ENCODE measurements at places on chromosomes 6 and 20.
A peak's percentile ranks its signal among the peaks of the same experiment; 100 is the strongest.

DNA sequence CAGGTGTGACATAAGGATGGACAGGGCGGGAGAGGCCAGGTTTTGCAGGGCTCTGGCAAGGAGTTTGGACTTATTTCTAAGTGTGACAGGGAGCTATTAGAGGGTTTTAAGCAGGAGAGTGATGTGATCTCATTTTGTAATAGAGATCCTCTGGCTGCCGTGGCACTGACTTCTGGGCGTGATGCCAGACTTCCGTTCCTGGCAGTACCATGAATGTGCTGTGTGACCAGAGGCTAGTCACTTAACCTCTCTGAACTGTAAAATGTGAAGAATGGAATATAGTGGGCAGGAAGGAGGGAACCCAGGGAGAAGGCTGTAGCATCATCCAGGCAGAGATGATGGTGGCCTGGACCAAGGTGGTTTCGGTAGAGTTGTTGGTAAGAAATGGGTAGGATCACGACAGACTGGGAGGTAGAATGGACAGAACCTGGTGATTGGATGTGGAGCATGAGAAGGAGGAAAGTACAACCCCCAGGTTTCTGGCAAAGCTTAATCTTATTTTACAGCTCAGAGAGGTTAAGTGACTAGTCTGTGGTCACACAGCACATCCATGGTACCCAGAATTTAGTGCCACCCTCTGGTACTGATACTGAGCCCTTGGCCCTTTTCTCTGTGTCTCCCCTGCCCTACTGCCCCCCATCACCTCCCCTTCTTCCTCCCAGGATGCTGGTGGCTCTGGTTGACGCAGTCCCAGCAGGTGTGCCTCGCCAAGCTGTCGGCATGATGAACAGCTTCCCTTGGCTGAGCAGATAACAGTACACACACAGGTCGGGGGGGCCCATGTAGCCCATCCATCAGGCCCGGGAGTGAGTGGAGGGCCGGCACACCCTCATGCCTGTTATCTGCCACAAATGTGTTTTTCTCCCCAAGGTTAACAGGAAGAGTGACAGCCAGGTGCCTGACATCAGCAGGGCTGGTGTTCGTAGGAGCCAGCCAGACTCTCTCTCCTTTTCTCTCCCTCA is 52.9 kb upstream of the CTNNBL1 start:
- peak; percentile 2 for DNase-seq

- no peak for DNase-seq
Measured at GRCh38 chr6:147826698-147827097, 318.2 kb downstream of the SAMD5 start.

GRCh38 chr6:71012866-71013469 is 56.1 kb upstream of the B3GAT2 start:
- DNase-seq: peak; percentile 40

GRCh38 chr6:38479331-38479730 is 160.4 kb downstream of the BTBD9 start:
- no peak for DNase-seq

- peak; percentile 29 for DNase-seq
Measured at GRCh38 chr6:54910431-54910884, 63.9 kb downstream of the FAM83B start.

DNA sequence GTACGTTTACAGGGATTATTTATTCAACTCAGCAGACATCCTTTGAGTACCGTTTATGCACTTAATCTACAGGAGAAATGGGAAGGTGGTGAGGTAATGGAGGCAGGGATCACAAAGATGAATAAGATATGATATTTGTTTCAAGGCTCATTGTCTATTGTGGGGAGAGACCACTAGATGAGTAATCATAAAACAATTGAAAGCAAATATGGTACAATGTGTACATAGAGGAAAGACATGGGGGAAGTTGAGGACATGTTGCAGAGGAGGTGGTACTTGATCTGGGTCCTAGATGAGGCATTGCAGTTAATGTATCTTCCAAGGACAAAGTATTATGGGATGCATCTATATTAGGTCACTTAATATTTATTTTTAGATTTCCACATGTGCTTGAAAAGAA is 13.7 kb upstream of the CDC5L start:
- peak; percentile 1 for DNase-seq

DNA sequence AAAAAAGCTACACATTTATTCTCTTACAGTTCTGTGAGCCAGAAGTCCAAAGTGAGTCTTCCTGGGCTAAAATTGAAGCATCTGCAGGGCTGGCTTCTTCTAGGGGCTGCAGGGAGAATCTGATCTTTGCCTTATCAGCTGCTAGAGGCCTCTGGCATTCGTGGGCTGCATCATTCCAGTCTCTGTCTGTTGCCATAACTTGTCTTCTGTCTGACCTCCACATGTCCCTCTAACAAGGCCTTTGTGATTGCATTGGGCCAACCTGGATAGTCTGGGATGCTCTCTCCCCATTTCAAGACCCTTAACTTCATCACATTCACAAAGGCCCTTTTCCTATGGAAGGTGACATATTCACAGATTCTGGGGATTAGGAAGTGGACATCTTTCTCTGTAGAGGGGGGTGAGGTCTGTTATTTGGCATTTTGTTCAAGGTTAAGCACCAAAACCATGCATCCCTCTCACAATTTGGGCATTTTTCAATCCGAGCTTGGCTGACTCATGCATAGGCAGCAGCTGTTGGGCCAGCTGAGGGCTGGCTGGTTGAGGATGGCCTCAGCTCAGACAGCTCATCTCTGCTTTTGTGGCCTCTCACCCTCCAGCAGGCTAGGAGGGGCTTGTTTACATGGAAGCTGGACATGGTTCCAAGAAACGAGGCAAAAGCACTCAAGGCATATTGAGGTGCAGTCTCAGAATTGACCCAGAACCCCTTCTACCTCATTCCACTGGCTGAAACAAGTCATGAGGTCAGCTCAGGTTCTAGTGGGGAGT is 116.1 kb upstream of the NXT1 start:
- DNase-seq: no peak

DNA sequence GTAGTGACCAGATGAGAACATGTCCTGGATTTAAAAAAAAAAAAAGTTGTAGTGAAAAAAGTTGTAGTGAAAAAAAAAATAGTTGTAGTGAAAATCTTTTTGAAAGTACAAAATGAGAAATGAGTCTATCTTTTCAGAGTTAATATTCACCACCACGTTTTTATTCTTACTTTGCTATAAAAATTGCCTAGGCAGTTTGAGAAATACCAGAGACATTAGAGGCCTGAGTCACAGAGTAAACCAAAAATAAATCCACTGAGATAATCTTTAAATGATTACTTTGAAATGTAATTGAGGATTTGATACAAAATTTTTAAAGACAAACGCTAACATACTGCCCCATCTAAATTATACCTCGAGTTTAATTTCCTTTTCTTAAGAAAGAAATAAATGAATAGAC is 101.2 kb upstream of the TIAM2 start:
- peak; percentile 56 for DNase-seq

GRCh38 chr20:51593584-51593983 is 51.1 kb upstream of the NFATC2 start:
- DNase-seq: no peak

- no peak for DNase-seq
Measured at GRCh38 chr6:112560651-112561050, 213.5 kb downstream of the RFPL4B start.

DNA sequence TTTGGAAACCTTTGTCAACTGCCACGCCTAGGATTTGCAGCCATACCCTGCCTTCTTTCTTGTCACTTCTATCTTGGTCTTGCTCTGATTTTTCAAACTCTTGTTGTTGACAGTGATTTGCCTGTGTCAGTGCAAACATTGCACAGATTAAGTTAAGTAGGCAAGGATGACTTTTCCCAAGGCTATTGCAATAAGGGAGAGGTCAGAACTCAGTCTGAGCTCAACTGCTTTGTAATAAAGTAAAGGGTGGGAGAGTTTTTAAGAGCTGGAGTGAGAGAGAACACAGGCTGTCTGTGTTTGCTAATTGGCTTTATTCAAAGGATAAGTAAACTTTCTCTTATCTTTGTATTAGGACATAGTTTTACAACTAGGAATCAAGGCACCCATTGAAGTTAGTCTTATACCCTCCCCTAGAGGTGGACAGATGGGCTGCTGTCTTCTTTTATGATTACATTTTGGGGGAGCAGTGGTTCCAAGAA is 448.6 kb downstream of the PHF3 start:
- DNase-seq: no peak

GRCh38 chr6:13412639-13413465 is 74.5 kb downstream of the GFOD1 start:
- no peak for DNase-seq

DNA sequence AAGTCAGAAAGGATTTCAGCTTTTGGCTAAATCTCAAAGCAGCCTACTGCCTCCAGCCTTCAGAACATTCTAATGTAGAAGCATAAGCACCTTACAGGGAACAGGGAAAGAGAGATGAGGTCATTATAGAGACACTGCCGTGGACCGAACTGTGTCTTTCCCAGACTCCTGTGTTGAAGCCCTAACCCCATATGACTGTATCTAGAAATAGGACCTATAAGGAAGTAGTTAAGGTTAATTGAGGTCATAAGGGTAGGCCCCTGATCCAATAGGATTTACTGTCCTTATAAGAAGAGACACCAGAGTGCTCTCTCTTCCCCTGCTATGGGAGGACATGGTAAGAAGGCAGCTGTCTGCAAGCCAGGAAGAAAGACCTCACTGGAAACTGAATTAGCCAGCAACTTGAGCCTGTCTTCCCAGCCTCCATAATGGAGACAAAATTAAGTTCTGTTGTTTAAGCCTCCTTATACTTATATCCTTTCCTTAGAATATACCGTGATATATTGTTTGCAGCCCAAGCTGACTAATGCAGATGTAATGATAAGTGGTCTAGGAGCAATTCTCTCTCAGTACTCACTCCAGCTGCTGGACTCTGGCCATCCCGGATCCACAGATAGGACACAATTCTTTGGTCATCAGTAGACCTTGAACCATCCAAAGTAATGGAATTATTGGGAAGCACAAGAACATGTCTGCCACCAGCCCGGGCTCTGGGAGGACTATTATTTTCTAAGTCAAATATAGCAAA is 71.4 kb downstream of the ALDH5A1 start:
- DNase-seq: peak; percentile 24

DNA sequence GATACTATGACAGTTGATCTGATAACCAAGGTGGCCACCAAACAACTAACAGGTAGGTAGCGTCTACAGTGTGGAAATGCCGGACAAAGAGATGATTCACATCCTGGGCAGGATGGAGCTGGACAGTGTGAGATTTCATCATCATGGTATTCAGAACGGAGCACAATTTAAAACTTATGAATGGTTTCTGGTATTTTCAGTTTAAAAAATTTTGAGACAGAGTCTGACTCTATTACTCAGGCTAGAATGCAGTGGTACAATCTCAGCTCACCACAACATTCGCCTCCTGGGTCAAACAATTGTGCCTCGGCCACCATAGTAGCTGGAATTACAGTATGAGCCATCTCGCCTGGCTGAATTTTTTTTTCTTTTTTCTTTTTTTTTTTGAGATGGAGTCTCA is 43.8 kb downstream of the CEP57L1 start:
- peak; percentile 9 for DNase-seq

- DNase-seq: no peak
Measured at GRCh38 chr6:126440923-126441322, 101.0 kb downstream of the CENPW start.

- DNase-seq: no peak
Measured at GRCh38 chr6:148359228-148359627, 16.6 kb downstream of the SASH1 start.

DNA sequence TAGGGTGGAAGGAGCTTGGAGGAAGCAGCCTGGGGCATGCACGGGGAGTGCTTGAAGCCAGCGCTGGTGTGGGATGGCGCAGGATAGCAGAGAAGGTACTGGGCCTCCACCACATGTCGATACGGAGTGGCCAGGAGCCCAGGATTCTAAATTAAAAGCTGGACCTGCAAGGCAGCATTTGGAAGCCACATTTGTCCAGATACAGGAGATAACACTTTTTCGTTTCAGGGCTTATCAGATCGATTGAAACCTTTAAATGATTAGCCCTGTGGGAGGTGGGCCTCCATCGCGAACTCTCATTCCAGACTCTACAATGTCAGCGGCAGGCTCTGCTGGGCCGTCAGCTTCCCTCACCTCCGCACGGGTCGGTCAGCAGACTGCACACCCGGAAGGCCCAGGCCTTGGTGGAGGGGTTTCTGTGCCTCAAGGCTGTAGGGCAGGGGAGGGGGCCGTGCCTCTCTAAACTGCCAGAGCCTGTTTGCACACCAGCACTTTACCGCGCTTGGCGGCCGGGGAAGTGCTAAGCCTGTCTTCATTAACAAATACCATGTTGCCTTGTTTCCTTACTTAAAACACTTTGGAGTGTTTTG is 17.9 kb downstream of the EDN3 start:
- DNase-seq: no peak

GRCh38 chr20:46013829-46014516 is 5.3 kb downstream of the MMP9 start:
- peak; percentile 28 for DNase-seq

DNA sequence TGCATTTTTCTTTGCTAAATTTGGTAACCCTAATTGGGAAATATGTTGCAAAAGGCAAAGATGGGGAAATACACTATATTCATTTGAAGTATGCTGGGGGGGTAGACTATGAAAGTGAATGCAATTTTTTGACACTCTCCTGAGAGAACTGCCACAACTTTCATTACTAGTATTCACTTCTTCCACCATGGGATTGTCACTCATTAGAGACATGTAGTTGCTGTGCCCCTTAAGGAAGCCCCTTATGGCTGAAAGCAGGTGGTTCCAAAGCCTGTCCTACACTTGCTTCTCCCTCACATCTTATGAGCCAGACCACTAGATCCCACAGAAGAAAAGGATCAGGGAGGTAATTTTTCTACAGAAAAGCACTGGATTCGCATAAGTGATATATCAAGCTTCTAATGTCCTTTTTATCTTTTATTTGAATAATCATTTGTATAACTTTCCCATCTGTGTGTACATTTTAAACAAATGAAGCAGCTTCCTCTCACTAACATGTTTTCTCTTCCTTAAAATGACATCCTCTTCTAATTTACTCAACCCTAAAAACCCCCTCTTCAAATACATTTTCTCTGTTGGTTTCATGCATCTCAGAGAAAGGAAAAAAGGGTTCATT is 83.8 kb downstream of the GCLC start:
- no peak for DNase-seq

GRCh38 chr6:26249957-26250697 is 114.9 kb upstream of the BTN3A2 start:
- DNase-seq: peak; percentile 90

- peak; percentile 83 for DNase-seq
Measured at GRCh38 chr20:53891306-53891894, 179.0 kb downstream of the BCAS1 start.

- DNase-seq: peak; percentile 98
Measured at GRCh38 chr6:155273431-155273830, 9.6 kb downstream of the CLDN20 start.

- no peak for DNase-seq
Measured at GRCh38 chr20:62855120-62855519, 6.5 kb downstream of the TCFL5 start.

DNA sequence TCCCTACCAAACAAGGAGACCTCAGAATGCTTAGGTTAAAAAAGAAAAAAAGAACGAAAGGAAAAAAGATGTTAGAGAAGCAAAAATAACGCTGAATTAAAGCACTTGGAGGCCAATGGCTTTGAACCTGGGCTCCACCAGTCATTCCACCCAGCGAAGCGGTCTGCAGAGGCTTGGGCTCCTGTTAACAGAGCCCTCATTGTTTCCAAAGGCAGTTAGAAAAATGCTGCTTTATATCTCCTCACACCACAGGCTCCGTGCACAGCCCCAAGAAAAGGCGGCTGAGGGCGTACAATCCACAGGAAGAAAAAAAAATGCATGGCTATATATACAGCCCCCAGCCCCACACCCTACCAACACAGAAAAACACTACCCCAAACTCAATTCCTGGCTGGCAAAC is 255.9 kb downstream of the FOXC1 start:
- no peak for DNase-seq

Measured in fibroblast of skin of right biceps (primary cell).